ENCODE measurements at places on chromosomes 13 and 19.

DNA sequence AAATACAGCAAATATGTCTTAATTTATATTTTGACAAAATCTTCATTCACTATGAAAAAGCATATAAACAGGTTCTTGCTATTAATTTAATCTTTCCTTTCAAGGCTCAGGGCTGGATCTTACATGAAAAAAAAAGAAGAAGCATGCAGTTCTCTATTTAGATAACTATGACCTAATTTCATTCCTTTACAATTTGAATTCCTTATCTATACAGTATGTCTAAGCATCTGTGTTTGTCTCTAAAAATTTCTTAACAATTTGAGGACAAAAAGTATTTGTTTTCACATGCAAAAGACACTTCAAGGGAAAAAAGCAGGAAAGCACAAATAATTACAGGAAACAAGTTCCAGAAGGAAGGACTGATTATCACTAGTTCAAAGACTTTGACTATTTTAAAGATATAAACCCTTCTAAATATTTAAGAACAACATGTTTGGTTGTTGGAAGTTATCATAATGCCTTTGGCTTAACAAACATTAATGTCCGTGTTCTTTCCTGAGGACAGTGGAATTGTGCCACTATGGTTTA lies 157.5 kb downstream of the TBC1D4 start:
- DNase-seq, result no peak

- DNase-seq, result no peak
These were observed 1533.3 kb upstream of the SPRY2 start for GRCh38 chr13:81874253-81874652.

DNA sequence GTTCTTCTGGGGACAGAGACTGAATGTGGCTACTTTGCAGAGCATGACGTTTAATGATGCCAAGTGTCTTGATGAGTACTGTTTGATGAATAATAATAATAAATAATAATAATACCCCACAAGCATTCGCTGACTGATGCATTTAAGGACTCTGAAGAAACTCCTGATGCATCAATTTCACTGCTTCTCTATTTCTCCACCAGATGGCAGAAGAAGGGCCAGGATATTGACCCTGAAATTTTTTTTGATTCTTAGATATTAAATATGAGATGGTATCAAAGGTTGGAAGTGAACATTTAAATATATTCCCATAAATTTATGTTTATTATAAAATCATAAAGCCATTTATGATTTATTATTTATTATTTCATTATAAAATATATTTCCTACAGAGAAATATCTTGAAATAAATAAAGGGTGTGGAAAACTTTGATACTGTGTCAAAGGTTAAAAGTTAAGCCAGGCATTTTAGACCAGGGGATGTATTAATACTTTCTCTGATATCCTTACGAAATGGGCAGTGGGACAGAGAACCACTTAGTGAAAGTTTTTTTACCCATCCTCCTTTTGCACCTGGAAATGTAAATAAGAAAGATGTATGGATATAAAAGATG lies 170.9 kb downstream of the LACC1 start:
- no peak for DNase-seq

GRCh38 chr19:35128398-35129057 lies 6.3 kb downstream of the LGI4 start:
- no peak for DNase-seq

GRCh38 chr19:2113439-2114211 lies 16.9 kb downstream of the IZUMO4 start:
- no peak for DNase-seq

Data from cortex of kidney (tissue), 1 donor.